ENCODE measurements at places on chromosomes 13 and 19.
A peak's percentile ranks its signal among the peaks of the same experiment; 100 is the strongest.

DNA sequence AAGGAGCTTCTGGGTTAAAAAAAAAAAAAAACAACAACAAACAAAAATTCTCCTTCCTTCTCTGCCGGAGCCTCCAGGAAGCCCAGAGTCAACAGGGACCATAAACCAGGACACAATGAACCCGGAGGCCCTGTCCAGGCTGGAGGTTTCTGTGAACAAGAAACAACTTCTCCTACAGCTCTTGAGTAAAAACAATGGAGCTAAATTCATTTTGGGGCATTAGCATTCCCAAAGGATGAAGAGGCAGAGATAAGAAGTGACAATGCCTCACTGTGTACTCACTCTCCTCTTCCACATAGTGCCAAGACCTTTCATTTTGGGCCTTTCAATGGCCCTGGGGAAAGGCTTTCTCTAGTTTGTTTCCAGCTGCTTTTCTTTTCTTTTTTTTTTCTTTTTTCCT lies 9.0 kb downstream of the RHPN2 start:
- no peak for DNase-seq

GRCh38 chr19:55027472-55028337 lies 10.4 kb downstream of the GP6 start:
- no peak for DNase-seq

DNA sequence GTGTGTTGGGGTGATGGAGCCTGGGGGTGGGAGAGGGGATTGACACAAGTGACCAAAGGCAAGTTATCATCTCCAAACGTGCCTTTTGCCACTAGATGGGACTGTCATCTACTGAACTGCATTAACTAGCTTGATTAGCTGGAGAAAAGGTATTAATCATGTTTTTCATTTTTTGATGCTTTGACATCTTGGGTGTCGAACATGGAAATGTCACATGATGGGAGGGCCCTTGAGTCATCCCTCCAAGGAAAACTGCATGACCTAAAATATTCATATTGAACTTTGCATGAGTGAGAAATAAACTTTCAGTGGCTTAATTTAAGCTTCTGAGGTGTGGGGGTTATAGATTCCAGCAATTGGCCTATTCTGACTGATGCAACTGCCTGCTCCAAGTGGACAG lies 73.3 kb downstream of the ALOX5AP start:
- DNase-seq, result no peak

- DNase-seq, result no peak
These were observed 20.5 kb downstream of the ZNF114 start for GRCh38 chr19:48290401-48290770.

- DNase-seq, result no peak
These were observed 8.2 kb upstream of the INAFM1 start for GRCh38 chr19:47266401-47266941.

DNA sequence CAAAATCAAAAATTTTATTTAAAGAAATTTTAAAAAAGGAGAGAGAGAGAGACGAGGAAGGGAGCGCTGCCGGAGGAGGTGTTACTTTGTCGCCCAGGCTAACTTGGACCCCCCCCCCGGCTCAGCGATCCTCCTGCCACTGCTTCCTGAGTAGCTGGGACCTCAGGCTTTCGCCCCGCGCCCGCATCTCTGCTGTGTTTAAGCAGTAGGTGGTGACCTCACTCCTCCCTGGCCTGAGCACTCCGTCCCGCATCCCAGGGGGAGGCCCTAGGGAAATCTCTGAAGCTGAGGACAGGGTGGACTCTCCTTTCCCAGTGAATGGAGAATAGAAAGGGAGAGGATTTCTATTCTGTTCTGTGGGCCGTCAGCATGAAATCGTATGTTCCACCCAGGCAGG lies 485 bp upstream of the ZNF845 start:
- DNase-seq, result no peak

DNA sequence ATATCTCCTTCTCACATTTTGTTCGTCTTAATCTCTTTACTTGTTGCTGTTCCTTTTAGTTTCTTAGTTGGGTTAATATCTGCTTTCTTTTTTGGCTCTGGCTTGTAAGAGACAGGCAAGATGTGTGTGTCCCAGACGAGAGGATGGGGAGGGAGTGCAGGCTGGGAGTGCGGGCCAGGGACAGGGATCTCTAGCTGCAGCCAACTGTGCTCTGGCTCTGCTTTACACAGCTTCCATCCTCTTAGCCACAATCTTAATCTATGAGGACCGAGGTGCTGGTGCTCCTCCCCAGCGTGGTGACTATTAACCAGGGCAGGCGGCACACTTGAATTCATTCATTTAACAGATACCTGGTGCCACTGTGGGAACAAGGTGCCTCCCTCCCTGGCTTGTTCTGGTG lies 70.9 kb upstream of the WASF3 start:
- no peak for DNase-seq

DNA sequence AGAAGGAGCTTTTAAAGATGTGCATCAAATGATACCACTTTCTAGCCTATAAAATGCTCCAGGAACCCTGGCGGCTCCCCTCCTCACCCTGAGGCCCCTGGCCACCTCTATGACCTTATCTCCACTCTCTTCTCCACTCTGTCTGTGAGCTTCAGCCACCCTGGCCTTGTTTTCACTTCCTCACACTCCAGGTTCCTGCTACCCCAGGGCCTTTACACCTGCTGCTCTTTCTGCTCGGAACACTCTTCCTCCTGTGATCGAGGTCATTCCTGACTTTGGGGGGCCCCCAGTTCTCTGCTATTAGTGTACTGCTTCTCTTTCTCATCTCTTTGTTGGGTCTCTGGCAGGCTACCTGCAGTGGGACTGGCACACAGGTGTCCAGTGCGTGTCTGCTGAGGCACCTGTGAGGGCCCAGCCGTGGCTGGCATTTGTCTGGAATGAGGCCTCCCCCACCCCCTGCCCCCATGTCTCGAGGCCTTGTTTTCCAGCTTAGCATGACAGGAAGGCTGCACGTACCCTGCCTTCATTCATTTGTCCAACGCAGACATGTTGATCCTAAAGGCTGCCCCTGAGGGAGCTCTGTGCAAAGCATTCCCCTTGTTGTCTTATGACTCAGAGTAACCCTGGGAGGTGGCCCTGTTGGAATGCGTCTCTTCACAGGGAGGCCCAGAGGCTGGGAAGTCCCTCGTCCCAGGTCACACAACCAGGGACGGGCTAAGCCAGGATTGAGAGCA lies 2.3 kb downstream of the DDA1 start:
- DNase-seq, result no peak

- peak; percentile 44 for DNase-seq
These were observed 4.0 kb downstream of the EBI3 start for GRCh38 chr19:4233282-4233853.

GRCh38 chr13:59230484-59231264 lies 933.1 kb downstream of the DIAPH3 start:
- no peak for DNase-seq

GRCh38 chr13:28409648-28410047 lies 85.3 kb downstream of the FLT1 start:
- DNase-seq, result no peak

GRCh38 chr13:73000027-73000674 lies 58.7 kb upstream of the KLF5 start:
- DNase-seq, result no peak

DNA sequence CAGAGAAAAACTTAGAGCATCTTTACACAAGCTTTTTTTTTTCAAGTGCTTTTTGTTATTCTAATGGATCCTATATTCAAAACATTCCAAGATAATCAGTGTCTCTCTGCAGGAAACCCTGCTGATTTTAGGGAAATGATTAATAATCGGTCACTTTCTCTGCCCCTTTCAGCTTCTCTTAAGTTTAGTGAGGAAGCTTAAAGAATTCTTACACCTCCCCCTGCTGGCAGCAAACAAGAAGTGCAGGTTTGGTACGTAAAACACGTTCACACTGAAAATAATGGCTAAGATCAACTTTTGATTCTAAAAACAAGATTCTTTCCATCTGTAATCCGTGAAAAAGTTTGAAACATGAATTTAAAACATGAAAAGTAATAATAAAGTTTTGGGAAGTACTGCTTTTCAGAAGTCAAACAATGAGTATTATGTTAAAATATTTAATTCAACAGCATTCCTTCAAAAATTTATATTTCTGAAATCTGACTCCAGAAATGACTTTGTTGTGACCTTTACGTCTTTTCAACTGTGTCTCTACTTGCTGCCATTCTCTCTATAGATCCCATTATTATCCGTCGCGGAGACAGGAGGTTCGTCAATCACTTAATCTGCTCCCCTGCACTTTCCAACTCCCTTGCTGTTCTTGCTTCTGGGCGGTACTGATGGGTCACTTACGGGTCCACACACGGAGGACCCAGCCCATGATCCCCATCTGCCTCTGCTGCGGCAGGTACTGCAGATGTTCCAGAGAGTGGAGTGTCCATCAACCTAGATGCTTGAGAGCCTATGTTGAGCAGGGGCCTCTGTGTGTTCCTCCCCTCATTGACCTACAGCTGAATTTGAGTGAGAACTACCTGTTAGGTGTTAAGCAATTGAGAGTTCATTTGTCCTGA lies 203.1 kb upstream of the EDNRB start:
- peak; percentile 49 for DNase-seq

- DNase-seq, result peak; percentile 43
These were observed 210.9 kb downstream of the RGCC start for GRCh38 chr13:41668130-41668757.

GRCh38 chr13:82681535-82681934 lies 1200.7 kb downstream of the SLITRK1 start:
- no peak for DNase-seq

DNA sequence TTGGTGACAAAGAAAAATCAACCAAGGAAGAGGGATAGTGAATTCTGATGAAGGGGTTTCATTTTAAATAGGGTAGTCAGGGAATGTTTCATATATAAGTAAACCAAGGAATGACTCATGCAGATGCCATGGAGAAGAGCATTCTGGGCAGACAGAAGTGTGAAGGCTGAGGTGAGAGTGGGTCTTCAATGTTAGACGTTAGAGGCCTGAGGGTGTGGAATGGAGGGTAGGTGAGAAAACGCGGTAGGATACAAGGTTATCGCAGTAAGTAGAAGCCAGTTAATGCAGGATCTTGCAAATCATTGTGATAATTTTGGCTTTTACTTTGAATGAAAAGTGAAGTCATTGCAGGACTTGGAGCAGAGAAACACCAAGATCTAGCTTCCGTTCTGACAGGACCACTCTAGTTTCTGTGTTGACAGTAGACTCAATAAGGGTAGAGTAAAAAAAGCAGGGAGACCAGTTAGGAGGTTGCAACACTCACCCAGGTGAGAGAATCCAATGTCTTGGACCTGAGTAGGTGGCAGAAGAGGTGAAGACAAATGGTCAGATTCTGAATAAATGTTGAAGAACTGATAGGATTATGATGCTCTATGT lies 225.2 kb upstream of the TMTC4 start:
- no peak for DNase-seq

DNA sequence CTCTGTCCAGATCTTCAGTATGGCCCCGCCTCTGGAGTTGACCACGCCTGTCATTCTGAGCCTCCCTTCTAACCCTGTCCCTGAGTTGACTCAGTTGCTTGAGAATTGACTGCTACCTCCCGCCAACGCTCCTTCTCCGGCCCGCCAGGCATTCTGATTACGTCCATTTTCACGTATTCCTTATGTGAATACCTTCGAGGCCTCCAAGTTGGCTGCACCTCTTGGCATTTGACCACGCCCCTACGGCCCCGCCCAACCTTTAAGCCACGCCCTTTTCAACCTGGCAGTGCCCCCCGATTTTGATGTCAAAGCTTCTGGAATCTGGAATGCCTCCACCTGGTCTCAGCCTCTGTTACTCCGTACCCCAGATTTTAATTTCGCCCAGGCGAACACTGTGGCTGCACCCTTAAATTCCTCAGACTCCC lies 1.7 kb upstream of the EML2 start:
- DNase-seq, result no peak

- no peak for DNase-seq
These were observed 4.2 kb upstream of the CILP2 start for GRCh38 chr19:19533841-19534240.

DNA sequence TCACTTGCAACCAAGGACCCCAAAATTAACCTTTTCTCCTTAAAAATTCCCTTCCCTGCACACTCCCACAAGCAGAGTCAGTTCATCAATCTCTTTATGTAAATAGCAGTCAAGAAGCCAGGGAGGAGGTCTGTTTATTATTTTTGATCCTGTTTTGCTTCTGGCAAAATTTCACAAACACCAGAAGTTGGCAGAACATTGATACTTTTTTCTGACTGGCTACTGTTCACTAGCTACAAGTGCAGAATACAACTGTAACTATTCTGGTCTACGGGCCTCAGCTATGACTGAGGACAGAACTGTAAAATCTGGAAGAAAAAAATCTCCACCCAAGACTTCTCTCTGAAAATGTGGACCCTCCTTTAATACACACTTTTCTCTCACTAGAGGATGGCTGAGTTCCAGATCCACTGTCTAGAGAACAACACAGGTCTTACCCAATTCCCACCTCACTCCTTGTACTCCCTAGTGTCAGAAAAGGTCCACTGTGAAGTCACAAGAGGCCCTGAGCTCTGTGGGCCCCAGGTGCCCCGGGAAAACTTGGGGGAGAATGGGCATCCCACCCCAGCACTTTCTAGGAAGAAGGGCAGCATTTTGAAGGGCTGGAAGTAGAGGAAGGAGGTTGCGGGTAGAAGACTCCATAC lies 14.5 kb downstream of the STARD13 start:
- DNase-seq, result no peak

GRCh38 chr13:97853550-97853949 lies 99.9 kb upstream of the IPO5 start:
- DNase-seq, result no peak

DNA sequence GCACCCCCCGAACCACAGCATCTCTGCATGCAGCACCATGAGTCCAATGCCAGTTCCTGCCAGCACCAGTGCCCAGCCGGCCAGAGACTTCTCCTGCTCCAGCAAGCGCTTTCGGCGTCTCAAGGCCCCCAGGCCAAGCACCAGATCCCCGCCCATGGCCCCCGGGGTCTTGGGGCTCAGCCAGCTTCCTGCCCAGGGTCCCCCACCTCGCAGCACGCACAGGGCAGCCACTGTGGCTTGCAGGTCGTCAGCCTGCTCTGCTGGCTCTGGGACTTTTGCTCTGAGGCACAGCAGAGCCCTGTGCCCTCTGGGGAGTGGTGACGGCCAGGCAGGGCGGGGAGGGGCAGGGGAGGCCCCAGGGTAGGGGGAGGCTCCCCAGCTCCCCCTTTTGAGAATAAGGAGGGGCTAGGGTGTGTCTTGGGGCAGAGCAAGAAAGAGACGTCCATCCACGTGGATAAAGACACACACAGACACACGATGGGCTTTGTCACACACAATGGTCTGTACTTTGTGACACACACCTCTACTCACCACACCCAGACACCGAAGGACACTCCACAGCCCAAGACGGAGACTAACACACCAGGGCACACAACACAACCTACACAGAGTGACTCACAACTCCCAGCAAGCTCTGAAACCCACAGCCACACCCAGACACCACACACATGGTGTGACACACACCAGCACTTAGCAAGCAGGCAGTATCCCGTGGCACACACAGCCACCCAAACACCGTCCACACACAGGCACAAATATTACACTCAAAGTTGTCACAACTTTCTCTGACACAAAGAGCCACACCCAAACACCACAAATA lies at the start of gene KCNN4:
Gene KCNN4 (minus strand): TSS at position 268 of the 820 bp plus-strand sequence. CDS start 112 bp downstream, at position 156.
- DNase-seq, result no peak

- DNase-seq, result no peak
These were observed 44.1 kb downstream of the UBL3 start for GRCh38 chr13:29805994-29806979.
